ENCODE measurements at places on chromosomes 11 and 22.
A peak's percentile ranks its signal among the peaks of the same experiment; 100 is the strongest.

GRCh38 chr11:73283276-73284000, 11.3 kb downstream of the P2RY6 start:
- DNase-seq, result no peak

GRCh38 chr11:22666688-22667439, 453 bp downstream of the GAS2 start:
- DNase-seq, result no peak

GRCh38 chr22:17773606-17774205, 563 bp downstream of the BID start:
- DNase-seq, result no peak

DNA sequence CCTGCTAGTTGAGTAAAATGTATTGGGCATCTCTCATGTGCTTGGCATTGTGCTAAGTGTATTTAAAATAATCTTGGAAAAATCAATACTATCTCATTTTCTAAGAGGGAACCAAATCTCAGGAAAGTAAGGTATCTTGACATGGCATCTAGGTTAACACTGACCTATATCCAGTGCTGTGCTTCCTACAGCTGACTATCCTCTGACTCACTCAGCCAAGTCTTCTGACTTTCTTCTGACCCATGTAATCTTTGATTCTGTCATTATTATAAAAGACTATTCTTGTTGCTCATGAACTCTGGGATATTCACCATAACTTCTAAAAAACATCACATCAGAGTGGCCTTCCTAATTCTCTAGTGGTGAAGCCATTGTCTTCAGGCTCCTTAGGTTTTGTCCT, 304.1 kb upstream of the TENM4 start:
- DNase-seq, result no peak

DNA sequence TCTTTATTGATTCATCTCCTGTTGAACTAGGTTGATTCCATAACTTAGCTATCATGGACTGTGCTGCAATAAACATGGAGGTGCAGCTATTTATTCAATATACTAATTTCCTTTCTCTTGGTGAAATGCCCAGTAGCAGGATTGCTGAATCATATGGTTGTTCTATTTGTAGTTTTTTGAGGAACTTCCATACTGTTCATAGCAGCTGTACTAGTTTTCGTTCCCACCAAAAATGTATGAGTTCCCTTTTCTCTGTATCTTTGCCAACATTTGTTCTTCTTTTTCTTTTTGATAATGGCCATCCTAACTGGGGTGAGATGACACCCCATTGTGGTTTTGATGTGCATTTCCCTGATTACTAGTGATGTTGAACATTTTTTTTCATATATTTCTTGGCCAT, 87.2 kb upstream of the NAV2 start:
- DNase-seq, result no peak

DNA sequence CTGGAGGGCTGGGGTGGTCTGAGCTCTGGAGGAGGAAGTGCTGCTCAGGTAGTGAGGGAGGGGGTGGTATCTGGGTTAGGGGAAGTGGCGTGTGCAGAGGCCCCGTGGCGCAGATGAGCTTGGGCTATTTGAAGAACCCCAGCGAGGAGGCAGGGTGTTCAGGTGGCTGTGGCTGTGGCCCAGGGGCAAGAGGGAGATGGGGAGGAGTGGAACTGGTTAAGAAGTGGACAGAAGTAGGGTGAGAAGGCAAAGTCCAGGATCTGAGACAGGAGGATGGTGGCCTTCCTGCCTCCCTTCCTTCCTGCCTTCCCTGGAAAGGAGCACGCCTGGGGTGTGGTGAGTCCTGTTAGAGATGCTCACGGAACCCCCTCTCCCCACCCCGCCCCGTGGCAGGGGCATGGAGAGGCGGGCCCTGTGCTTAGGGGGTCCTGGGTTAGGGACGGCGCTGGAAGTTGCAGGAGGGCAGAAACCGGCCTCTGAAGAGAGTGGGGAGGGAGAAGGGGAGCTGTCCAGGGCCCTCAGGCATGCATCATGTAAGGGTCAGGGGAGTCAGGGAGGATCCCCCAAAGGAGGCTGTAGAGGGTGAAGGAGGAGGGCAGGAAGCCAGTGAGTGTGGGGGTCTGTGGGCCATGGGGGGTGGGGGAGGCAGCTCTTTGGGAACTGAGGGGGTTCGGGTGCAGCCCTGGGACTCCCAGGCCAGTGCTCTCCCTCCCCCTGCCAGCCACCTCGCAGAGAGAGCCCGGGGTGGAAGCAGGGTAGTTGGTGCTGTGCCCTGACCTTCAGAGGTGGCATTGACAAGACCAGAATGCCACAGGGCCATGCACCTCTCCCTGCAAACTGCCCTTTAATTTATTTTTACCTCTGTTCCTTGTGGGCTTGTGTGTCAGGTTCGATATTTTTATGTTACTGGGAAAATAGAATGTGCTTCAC, 63.7 kb upstream of the PARVG start:
- DNase-seq, result no peak

- peak; percentile 63 for DNase-seq
Observed at GRCh38 chr11:110712659-110713448, 617 bp upstream of the ARHGAP20 start.

GRCh38 chr11:120867024-120867423, 156.9 kb upstream of the TBCEL start:
- DNase-seq, result no peak

GRCh38 chr22:33756508-33756949, 163.7 kb downstream of the LARGE1 start:
- DNase-seq, result no peak

- DNase-seq, result no peak
Observed at GRCh38 chr11:100105255-100105981, 581.7 kb upstream of the ARHGAP42 start.

DNA sequence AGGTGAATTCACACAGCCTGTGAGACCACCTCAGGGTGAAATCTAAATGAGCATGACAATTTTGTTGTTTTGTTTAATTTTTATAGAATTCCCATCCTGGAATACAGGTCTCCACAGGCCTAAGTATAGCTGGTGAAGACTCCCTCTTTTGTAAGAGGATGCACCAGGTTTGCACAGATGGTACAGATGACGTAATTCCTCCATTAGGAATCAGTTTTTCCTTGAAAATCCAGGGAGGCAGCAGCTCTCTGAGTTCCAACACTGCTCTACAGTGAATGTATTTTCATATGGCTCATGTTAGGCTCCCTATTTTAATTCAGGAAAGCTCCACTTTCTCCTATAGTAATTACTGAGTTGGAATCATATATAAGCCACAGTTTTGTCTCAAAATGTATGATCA, 47.2 kb downstream of the USP28 start:
- DNase-seq, result no peak

GRCh38 chr11:104394508-104394907, 230.6 kb upstream of the PDGFD start:
- no peak for DNase-seq

DNA sequence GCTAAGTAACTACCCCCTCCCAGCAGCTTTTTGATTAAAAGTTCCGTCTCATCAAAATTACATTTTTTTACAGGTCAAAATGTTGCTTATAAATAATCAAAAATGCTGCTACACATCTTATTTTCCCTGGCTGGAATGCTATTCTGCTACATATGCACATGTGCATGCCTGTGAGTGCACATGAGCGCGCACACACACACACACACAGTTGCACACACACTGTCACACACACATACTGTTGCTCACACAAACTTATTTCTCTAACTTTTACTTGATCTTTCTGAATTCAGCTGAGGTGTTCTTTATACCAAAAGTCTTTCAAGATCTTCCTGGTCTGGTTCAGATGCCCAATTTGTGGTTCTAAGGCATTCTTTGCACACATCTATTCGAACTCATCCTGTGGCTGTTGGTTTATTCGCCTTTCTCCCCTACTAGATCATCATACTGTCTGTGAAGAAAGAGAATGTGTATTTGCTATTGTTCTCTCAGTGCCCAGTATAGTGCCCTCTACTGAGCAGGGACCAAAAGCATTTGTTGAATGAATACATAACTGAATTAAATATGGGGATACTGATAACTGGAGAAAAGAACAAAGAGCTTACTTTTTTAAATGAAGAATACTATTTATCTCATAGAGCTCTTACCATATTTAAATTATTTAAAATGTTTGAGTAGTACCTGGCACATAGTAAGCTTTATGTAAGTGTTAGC, 68.1 kb upstream of the CCDC179 start:
- no peak for DNase-seq

GRCh38 chr11:72294616-72295395, 50.8 kb upstream of the PHOX2A start:
- DNase-seq, result no peak

DNA sequence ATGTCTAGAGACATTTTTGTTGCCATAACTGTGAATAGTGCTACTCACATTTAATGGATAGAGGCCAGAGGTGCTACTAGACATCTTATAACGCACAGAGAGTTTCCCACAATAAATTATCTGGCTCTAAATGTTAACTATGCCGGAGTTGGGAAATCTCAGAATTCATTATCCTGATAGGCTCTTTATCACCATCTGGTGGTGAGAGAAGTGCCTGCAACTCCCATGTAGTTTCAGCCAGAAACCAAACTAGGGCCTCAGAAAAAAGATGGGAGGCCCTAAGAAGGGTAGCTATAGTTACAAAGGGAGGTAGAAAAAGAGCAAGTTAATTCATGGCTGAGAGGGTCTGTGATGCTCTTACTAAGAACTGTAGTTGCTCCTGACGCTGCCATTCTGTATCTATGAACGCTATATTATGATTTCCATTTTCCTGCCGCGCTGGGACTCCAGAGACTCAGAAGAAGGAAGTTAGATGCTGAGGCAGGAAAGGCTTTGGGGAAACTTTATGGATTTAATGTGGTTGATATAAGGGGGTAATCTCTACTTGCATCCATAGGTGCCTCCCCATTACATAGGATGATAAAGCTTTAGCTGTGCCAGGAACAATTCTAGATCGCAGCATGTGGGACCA, 22.9 kb upstream of the MRPL17 start:
- peak; percentile 69 for DNase-seq

DNA sequence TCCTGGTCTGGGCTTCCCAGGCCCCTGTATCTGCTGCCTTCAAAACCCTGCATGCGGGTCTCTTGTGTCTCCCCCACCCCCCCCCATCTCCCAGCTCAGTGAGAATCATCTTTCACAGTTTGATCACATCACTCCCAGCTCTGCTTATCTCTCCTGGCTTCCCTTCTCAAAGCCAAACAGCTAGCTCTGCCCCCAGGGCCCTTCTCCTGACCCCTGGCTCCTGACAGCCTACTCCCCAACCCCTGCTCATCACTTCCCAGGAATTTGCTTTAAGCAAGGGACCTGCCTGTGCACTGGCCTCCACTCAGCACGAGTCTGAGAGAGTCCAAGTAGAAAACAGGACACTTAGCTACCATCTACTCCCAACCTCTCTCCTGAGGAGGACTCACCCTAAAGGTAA, 342.7 kb downstream of the TENM4 start:
- DNase-seq, result no peak

GRCh38 chr22:16917144-16918003, 90.6 kb downstream of the GAB4 start:
- DNase-seq, result peak; percentile 47

- DNase-seq, result no peak
Observed at GRCh38 chr11:66686801-66687750, 9.4 kb upstream of the RBM4B start.

DNA sequence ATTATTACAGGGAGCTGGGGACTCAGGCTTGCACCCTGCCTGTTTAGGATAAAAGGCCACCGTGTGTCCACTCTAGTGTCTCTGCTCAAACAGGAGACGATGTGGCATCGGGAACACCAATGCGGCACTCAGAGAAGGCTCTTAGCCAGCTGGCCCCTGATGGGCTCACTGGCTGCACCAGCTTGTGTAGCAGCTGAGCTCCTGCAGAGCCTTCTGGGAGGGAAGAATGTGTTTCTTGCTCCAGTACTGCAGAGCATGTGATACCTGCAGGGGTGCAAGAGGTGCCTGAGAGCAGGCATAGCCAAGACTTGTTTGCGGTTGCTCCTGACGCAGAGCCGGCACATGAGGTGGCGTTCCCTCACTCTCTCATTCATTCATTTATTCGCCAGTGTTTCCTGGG, 44.4 kb upstream of the KCNQ1OT1 start:
- DNase-seq, result no peak

GRCh38 chr11:88015170-88015569, 160.1 kb downstream of the RAB38 start:
- DNase-seq, result no peak

- no peak for DNase-seq
Observed at GRCh38 chr11:75072582-75072981, 24.1 kb downstream of the OR2AT4 start.

GRCh38 chr22:19772673-19773469, 12.3 kb downstream of the TBX1 start:
- DNase-seq, result no peak

DNA sequence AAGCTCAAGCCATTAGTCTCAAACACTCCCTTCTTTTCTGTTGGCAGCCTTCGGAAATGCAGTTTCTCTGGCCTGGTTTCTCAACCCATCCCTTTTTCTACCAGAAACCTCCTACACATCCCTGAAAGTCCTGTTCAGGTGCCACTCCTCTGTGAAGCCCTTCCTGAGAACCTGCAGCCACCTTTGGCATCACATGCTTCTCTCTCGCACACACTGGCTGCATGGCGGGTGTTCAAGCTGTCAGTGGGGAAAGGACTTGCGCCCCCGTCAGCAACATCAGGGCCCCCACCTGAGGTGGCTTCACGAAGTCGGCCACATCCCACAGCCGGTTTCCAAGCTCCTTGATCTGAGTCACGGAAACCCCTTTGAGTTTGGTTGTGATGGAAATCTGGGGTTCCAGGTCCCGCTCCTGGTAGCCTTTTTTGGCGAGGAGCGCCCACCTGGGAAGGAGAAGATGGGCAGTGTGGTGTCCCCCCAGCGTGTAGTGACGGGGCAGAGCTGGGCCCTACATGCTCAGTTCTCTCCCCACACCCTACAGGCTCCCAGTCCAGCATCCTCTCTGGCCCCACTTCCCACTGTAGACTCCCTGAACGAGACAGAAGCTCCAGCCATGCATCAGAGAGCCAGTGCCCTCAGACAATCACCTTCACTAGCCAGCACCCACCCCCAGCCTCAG, 1.7 kb upstream of the LRRC74B start:
- no peak for DNase-seq

- DNase-seq, result no peak
Observed at GRCh38 chr11:63847363-63847762, 8.5 kb downstream of the MARK2 start.

- DNase-seq, result no peak
Observed at GRCh38 chr11:132450631-132451030, 1080.2 kb downstream of the NTM start.

All from hindlimb muscle (tissue), 1 donor.